ENCODE measurements at places on chromosomes 4 and X.

DNA sequence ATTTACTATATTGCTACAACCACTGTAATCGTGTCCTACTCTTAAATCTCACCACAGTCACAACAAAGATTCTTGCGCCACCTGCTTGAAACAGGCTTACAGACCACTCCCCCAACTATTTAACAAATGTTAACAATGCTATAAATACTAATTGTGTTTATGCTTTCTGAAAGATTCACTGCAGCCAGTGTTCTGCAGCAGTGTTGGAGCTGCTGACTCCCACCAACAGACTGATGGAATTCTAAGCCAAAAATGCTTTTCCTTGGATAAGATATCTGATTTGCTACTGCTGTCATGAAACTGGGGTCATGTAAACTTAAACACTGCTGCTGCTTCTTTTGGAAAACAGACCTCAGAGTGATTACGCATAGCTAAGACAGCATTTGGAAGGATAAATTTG lies 244.2 kb upstream of the MAB21L2 start:
- DNase-seq: no peak

- no peak for DNase-seq
These were observed 104.2 kb upstream of the PUDP start for GRCh38 chrX:7252013-7252610.

DNA sequence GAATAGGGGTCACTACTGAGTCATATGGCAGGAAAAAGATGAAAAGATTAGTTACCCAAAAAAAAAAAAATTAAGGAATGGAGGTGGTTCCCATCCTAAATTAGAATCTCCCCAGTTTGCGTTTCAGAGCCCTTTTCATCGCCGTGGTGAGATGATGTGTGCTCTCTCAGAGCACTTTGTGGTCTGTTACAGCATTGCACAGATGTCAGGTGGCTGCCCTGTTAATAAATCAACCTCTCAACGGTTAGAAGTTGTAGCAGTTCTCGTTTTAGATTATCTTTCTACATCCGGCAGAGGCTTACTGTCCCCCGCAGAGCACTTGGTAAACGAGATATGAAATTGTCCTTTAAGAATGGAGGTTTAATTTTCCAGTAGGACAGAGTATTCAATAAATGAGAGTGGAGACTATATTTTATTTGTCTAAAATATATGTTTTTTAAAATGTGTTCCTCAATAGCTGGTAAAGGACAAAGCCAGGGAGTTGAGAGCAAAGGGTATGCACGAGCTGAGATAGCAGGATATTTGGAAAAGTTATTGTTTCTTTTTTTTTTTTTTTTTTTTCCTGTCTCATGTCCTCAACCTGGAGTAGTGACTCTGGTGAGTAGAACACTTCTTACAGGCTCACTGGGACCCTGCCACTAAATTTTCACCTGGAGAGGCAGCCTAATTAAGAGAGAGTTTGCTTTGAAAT lies 26.9 kb downstream of the AFF1 start:
- no peak for DNase-seq

DNA sequence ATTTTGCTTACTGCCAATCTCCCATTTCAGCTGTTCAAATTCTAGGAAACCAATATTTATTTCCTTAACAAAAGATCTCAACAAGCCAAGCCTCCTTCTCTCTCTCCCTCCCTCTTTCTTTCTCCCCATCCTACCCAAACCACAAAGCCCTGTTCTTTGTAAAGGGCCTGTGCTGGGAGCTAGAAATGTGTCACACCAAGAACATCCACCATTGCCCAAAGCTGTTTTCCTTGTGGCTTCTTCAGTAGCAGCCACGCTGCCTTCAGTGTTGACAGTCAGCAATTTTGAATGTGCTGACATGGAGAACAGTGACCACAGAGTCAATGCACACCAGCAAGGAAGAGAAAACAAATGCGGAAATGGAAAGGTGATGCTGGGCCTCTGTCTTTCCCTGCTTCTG lies 203.0 kb downstream of the MAML3 start:
- no peak for DNase-seq

GRCh38 chr4:82462415-82462831 lies 32.0 kb downstream of the ENOPH1 start:
- DNase-seq: peak; percentile 58

DNA sequence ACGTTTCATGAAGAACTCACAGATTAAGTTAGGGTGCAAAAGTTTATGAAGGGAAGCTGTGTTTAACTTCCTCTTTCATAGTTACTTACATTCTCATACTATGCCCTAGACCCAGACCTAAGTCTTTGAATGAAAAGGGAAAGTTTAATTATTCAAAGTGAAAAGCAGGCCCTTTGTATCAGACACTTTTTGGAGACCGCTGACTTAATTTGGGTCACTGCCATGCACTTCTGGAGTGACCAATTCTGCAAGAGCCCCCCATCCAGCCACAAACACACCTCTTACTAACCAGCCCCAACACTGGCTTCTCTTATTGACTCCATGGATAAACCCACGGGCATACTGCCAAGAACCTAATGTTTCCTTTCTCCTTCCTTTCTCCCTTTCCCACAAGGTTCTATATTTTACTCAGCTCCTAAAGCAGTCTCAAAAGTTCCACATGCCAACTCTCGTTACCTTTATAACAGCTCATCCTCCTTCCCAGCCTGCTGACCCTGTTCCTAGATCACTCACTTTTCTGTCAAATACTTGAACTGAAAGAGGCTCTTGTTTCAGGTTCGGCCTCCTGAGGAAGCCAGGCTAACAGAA lies 34.5 kb downstream of the ABCE1 start:
- DNase-seq: no peak

DNA sequence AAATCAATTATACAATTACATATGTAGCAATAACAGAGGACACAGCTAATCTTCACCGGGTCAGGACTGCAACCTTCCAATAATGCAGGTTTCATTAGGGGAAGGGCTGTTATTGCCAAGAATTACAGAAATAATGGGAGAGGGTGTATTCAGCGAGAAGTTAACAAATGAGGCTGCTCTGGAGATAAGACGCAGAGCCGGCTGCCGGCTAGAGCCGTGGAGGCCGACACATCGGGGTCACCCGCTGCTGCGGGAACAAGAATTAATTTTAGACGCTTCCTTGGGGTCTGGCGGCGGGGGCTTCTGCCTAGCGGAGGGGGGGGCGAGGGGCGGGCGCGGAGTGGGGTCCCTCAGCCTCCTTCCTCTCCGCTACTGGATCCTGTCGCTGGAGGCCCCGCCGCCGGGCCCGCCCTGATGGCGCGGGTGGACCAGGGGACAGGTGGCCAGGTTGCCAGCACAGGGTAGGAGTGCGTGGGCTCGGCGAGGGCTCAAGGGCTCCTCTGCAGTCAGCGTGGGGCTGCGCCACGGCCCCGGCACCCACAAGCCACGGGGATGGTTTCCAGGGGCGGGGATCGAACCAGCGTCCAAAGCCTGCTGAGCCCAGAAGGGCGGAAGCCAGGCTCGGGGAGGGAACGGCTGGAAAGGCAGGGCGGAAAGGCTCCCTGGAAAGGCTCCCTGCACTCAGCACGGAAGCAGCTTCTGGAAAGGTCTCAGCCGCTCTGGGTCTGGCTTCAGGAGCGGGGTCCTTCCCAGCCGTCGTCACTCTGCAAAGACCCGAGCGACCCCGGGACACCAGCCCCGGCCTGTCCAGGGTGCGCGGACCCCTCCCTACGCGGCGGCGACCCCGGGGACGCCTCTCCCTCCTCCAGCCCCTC lies 113.8 kb upstream of the NKX1-1 start:
- no peak for DNase-seq

DNA sequence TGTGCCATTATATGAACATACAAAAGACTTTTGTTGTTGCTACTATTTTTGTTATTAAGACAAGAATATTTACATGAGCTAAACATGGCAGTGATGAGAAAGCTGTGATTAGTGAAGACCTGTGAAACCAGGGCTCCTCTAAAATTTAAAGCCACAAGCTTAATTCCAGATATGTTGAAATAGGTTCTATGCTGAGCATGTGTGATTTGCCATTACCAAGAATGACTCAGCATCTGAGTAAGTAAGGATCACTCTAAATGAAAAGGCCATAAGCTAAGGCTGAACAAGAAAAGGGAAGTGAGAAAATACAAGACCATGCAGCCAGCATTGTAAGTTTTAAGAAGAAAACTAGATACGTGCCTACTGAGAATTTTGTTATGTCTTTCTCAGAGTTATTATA lies 75.9 kb upstream of the CAMK2D start:
- DNase-seq: no peak

DNA sequence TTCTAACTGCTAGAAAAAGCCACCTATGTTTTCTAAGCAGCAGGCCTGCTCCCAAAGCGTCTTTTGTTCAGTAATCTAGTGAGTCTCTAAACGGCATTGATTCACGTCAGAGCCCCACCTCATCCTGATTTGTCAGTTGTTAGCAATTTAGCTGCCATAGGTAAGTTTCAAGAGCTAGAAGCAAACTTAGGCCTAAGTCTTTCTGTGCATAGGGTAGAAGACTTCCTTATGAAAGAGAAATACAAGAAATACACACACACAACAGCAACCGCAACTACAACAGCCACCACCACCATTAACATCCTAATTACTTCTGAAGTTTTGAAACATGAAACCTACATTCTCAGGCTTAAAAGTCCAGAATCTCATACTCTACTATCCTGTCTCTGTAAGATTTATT lies 531.1 kb upstream of the SPANXN1 start:
- DNase-seq: no peak

GRCh38 chr4:54914781-54915180 lies 210.6 kb downstream of the KDR start:
- no peak for DNase-seq

DNA sequence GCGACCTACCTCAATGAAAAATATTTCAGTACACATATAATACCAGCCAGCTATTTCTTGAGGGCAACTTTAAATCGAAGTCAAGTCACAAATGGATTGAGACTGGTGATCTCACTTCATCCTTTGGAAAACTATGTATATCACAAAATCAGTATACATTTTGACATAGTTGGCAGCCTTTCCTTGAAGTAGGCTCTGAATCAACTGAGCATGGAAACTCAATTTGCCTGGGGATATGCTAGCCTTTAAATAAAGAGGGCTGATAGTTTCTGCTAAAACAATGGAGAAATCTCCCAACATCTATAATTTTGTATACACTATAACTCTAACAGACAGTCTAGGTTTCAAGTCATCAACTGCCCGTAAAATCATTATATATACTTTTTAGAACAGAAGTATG lies 282.8 kb upstream of the TENM3 start:
- no peak for DNase-seq

GRCh38 chr4:10733481-10734062 lies 49.0 kb upstream of the CLNK start:
- DNase-seq: no peak

DNA sequence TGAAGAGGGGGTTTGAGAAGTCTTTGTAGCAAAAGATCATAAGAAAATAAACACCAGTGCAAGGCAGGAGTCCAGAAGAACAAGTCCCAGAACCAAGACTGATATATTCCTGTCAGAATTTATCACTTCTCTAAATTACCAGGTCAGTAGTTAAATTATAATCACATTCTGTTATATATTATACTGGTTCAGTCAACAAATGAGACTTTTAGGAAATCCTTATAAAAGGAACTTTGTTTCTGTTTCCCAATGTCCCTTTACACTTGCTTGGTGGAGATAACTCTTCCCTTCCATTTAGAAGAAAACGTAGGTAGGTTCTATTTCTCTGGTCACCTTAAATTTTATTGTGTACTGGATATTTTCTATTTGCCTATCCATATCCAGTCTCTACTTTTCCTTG lies 21.1 kb downstream of the GBA3 start:
- DNase-seq: no peak

DNA sequence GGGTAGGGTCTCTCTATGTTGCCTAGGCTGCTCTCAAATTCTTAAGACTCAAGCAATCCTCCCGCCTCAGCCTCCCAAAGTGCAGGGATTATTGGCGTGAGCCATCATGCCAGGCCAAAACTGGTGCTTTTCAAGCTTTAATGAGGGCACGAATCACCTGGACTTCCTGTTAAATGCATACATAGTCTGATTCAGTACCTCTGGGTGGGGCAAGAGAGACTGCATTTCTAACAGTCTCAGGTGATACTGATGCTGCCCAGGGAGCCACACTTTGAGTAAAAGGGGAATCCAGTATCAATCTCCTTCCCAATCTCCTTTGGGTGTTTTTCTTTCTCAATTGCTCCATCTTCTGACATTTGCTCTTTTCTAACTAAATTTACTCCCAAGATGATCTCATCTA lies 96.5 kb downstream of the SH3RF1 start:
- DNase-seq: no peak

GRCh38 chr4:25000639-25001038 lies 30.1 kb downstream of the LGI2 start:
- DNase-seq: no peak

GRCh38 chr4:48914311-48914710 lies 7.7 kb upstream of the OCIAD2 start:
- no peak for DNase-seq

- no peak for DNase-seq
These were observed 21.6 kb upstream of the RXFP1 start for GRCh38 chr4:158500054-158500453.
